ENCODE measurements at places on chromosomes 2 and 18.

DNA sequence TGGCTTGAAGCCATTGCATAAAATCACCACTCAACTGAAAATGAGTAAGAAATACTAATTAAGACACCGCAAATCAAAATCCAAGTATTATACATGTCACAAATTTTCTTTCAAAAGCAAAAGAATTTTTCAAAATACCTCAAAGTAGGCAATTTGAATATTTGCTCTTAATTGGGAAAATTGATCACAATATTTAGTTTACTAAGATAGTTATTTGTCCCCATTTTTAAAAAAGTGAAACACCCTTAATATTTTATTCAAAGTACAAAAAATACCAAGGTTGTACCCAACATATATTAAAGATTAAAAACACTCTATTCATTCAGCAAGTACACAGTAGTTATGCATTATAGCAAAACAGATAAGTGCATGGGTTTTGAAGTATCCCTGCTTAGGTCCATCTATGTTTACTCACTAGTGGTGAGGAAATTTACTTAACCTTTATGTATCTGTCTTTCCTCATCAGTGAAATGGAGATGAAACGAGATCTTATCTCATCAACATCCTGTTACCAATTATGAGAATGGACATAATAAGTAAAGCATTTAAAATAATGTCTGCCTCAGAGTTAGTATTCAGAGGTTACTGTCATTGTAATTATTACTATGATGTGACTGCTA, 35.1 kb downstream of the VPS54 start:
- no peak for DNase-seq

- no peak for DNase-seq
These were observed 263.7 kb upstream of the SPOPL start for GRCh38 chr2:138237667-138238384.

DNA sequence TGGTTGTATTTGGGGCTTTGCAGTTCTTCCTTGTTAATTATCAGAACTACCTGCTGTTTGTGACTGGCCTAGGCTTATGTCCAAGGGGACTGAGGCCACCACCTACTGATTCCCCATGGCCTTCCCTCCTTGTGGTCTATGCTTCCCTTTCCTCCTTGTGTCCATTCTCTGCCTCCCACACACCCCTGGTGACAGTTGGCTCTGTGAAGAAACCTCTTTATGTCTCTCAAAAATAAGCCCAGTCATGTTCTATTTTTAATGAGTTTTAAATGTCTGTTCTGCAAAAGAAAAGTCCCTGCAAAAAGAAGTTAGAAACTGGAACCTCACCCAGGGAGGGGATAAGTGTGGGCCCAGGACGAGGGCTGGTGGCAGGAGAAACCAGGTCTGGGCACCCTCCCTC, 105.0 kb downstream of the SMC6 start:
- no peak for DNase-seq

DNA sequence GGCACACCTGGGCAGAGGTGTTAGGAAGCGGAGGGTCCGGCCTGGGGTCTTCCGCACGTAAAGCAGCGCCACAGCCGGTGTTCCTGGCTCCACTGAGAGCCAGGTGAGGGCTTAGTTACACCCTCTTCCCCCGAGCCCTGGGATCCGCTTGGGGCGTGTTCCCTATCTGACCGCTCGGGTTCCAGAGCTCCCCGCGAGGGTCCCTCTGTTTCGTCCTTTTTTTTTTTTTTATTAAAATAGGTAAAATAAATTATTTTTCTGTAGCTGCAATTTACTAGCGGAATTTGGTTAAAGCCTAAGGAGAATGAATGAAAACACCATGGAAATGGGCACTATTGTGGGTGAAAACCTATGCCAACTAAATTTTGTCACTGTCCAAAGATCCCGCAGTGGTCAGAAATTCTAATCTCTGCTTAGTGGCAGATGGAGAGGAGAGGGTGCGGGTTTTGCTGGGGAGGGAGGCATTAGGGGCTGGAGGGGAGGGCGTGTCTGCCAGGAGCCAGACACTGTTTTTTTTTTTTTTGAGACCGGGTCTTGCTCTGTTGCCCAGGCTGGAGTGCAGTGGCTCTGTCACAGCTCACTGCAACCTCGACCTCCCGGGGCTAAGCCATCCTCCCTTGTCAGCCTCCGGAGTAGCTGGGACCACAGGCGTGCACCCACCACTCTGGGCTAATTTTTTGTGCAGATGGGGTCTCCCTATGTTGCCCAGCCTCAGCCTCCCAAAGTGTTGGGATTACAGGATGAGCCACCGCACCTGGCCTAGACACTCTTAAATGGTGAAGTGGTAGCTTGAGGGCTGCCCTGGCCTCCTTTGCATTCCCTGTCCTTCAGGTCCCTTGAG, 834 bp downstream of the PDCL3 start:
- no peak for DNase-seq

- DNase-seq, result no peak
These were observed 348.7 kb downstream of the ARHGAP15 start for GRCh38 chr2:143477714-143478443.

- DNase-seq, result no peak
These were observed 100.8 kb downstream of the CLIP4 start for GRCh38 chr2:29215739-29216608.

DNA sequence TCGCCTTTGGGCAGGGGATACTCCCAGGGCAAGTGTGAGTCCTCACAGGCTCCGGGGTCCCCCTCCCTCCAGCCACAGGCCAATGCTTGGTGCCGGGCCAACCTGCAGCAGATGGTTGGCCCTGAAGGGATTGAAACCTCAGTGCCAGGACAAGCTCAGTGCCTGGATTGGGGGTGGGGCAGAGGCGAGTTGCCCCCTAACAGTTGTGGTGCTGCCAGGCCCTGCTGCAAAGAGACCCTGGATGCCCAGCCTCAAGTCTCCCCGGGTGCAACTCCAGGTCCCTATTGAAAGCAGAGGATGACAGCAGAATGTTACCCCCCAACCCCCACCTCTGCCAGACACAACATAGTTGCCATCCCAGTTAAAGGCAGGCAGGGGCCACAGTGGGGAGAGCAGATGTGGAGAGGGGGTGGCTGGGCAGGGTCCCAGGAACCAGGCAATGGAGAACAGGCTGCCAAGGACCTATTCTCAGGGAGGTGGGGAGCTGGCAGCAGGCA, 9.5 kb upstream of the RNF103 start:
- no peak for DNase-seq

- no peak for DNase-seq
These were observed 61.8 kb downstream of the NRP2 start for GRCh38 chr2:205744074-205744591.

- no peak for DNase-seq
These were observed 33.0 kb upstream of the GATA6 start for GRCh38 chr18:22136395-22136794.

GRCh38 chr2:106521016-106521415, 33.9 kb downstream of the CD8B2 start:
- DNase-seq, result no peak

DNA sequence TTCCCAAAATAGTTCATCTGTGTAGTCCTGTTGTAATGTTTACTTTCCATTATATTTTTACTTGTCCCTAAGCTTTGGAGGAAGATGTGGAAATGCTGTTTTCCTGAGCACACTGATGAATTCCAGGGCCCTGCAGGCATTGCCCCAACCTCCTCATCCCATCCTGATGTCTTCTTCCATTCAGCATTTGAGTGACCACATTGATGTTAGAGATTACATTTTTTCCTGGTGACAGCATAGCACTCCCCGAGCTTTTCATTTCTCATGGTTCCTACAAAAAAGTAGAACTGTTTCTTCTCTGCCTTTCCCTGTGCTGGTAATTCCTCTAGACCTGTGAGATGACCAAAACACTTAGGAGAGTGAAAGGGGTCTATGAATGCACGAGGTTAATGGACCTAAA, 4.8 kb downstream of the IL36A start:
- no peak for DNase-seq

DNA sequence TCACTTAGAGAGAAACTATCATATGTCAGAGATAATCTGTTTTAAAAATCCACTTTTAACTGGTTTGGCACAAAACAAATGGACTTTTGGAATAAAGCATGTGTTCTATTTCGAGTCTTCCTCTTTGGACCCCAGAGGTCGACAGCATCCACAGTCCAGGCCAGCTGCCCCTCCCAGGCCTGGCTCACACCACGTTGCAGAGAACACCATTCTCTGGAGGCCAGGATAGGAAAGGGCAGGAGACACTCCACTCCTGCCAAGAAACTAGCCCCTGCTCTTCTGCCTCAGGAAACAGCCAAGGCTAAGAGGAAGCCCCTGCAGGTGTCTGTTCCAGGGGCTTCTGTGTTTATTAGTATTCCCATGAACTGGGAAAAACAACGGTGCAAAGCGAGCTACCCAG, 456.6 kb upstream of the ID2 start:
- no peak for DNase-seq

DNA sequence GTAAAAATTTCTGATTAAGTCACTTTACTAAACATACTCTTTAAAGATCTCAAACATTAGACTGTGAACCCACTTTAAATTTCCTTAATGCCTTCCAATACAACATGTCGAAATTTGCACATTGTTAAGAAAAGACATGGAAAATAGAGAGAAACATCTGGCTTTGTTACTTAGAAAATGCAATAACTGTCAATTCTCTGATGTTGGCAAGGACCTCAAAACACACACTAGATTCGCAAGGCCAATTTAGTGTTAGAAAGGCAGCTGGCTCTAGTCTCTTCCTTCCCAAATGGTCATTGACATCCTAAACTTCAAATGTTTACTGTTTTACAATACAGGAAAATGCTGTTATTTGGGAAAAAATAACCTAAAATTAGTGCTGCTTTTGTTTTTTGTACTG, 110.6 kb downstream of the UPP2 start:
- DNase-seq, result no peak

GRCh38 chr2:43758739-43759138, 15.1 kb upstream of the DYNC2LI1 start:
- no peak for DNase-seq

DNA sequence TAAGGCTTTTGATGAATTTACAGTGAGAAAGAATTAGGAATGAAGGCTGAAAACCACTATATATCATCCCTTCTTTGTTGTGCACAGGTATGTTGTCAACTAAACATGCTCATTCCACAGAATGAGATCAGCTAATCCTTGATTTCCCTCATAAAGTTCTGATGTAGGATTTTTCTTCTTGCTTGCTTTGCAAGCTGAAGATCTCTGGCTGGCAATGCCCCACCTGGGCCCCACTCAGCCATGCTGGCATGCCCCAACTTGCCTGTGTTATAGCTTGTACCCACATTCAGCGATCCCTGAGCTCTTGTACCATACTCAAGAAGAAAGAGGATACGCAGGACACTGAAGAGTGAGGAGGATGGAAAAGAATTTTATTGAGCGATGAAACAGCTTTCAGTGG, 18.0 kb upstream of the SERPINB11 start:
- no peak for DNase-seq

- DNase-seq, result no peak
These were observed 127.6 kb upstream of the LYPD1 start for GRCh38 chr2:132797556-132797955.

DNA sequence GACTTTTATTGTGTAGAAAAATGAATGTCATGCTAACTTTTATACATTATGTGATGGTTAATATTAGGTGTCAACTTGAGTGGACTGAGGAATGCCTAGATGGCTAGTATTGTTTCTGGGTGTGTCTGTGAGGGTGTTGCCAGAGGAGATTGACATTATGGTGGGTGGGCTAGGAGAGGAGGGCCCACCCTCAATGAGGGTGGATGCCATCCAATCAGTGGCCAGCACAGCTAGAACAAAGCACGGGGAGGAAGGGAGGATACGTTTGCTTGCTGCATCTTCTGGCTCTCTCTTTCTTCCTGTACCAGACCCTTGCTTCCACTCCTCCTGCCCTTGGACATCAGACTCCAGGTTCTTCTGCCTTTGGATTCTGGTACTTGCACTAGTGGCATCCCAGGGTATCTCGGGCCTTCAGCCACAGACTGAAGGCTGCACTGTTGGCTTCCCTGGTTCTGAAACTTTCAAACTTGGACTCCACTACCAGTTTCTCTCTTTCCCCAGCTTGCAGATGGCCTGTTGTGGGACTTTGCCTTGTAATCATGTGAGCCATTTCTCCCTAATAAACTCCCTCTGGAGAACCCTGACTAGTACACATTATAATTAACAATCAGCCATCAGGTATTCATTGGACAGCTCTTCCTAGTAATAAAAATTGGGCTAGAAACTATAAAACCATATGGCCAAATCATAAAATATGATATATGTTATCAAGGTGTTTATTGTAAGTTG, 31.7 kb upstream of the ZCCHC2 start:
- DNase-seq, result no peak

DNA sequence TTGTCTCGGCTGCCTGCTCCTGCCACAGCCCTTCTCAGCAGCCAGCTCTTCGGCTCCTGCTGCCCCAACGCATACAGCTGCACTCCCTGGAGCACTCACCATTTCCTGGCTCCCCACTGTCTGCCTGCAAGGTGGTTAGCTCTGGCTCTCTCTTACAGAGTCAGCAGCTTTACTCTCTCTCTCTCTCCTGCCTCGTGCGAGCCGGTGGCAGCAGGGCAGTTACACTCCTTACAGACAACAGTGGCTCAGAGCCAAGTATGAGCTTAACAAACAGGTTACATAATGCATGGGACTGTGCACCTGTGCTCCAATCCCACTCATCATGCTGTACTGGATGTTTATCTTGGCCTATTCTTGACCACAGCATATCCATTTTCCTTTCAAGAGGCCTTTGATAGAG, 47.4 kb upstream of the DNAJC10 start:
- DNase-seq, result no peak

DNA sequence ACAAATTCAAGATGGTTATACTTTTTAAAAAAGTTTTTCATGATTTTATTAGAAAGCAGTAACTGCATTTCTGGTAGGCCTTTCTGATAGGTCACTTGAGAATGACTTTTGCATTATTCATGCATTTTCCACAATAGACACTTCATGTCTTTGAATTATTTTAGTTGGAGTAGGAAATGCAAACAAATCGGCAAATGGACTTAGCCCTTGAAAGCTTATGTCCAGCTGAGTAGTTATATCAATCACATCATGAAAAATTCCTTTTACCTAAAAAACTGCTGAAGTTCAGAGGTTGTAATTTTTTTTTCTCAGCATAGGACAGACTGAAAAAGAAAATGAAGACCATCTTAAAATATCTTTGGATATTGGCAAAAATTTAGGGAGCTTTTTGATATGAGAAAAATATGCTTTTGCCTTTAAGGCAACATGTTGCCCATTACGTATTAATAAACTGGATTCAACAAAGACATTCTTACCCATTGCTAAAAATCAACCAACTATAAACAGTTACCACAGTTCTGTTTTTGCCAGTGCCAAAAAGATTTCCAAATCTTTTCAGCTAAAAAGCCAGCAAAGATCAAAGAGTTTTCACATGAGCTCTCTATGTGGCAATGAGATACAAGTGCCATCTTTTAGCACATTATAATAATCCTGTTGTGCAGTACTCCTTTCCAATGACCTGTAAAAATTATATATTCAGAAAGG, 45.5 kb upstream of the FRZB start:
- DNase-seq, result no peak

- DNase-seq, result no peak
These were observed 474.2 kb downstream of the PIK3C3 start for GRCh38 chr18:42429196-42429595.

GRCh38 chr2:113910110-113910717, 20.3 kb downstream of the ACTR3 start:
- peak; percentile 78 for DNase-seq

- no peak for DNase-seq
These were observed 206.2 kb downstream of the RTP5 start for GRCh38 chr2:242075696-242076095.

- no peak for DNase-seq
These were observed 21.5 kb upstream of the RBFA start for GRCh38 chr18:80012714-80013113.

Data from naive thymus-derived CD4-positive, alpha-beta T cell (primary cell).